Activated T-helper 2 cell treated with anti-CD3 and anti-CD28 coated beads, Interferon-gamma antibody, Interleukin-2, Interleukin-4, amounts not matched to agents 10 μg/mL and 5 μg/mL and 100 μg/mL, durations not matched to agents 14 hours and 24 hours and 36 hours (primary cell): ENCODE measurements at places on chromosomes 5 and 9.

GRCh38 chr5:74355041-74355824, 285.3 kb downstream of the ENC1 start:
- no peak for DNase-seq

DNA sequence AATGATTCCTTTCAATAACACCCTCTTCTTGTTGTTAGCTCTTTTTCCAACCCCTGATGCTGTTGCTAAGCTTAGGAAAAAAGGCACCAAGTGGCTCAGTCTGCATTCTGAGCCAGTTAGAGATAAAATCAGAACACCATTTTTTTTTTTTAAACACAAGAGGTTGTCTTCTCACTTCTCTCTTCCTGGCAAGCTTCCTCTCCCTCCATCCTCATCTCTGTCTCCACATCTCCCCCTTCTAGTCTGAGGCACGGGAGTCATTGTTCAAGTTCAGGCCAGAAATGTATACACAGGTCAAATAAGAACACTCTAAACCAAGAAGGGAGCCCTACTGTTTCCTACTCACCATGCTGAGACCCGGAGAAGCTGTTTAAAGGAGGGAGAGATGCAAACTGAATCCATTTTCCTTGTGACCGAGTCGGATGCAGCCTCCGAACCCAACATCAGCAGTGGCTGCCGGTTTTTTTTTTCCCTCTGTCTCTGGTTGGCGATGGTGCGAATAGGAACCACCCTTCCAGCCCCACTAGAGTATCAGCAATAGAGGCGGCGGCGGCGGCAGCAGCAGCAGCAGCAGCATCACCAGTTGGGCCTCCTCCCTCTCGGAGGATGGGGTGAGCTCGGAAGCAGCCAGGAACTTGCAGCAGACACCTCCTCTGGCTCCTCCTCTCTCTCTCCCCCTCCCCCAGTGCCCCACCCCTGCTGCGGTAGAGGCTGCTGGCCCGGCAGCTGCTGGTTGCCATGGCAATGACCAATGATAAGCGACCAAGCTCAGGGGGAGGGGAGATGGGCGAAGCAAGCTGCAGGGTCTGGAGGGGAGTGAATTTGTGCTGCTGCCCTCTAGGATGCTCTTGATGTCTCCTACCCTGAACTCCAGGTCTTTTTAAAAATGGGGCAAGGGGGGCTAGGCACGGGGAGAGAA, at the start of gene JAKMIP2:
JAKMIP2 (minus strand) TSS at position 619 of the 919 bp plus-strand sequence. CDS start 110,922 bp downstream, outside the sequence.
- peak; percentile 90 for DNase-seq

- no peak for DNase-seq
These were observed 23.8 kb upstream of the ZNF131 start for GRCh38 chr5:43096916-43097315.

DNA sequence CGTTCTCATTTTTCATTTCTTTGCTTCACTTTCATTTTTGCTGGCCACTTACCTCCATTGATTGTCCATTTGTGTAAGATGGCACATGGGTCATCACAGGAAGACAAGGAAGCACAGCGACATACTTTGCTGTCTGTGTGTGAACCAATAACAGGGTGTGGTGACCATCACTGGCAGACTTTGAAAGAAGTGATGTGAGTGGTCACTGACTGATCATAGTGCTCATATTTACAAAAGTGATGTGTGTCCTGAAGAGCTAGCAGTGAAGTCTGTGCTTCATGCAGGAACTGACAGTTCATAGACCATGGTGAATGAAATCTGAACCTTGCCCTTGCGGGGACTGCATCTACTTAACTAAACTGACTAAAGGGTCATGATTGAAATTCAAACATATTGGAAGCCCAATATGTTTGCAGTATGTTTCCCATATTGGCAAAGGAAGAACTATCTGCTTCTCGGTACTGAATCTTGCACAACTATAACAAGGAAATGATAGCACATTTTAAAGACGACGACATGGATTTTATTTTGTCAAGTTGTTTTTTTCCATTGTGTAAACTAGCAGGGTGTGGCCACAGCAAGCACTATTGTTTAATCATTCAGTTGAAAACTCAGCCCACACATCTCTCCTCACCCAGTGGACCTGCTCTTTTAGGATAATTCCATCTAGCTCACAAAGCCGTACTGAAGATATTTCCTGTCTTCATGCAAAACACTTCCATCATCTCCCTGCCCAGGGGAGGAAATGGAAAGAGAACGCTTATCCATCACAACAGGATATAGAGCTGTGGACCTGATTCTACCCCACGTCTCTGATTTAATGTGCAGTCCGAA, 232.0 kb upstream of the ANKRD55 start:
- DNase-seq: no peak

- no peak for DNase-seq
These were observed 24.9 kb downstream of the LPCAT1 start for GRCh38 chr5:1498623-1499416.

- no peak for DNase-seq
These were observed 1.4 kb downstream of the SUSD1 start for GRCh38 chr9:112173489-112174221.

GRCh38 chr5:119368238-119368630, 12.4 kb downstream of the TNFAIP8 start:
- DNase-seq: no peak

DNA sequence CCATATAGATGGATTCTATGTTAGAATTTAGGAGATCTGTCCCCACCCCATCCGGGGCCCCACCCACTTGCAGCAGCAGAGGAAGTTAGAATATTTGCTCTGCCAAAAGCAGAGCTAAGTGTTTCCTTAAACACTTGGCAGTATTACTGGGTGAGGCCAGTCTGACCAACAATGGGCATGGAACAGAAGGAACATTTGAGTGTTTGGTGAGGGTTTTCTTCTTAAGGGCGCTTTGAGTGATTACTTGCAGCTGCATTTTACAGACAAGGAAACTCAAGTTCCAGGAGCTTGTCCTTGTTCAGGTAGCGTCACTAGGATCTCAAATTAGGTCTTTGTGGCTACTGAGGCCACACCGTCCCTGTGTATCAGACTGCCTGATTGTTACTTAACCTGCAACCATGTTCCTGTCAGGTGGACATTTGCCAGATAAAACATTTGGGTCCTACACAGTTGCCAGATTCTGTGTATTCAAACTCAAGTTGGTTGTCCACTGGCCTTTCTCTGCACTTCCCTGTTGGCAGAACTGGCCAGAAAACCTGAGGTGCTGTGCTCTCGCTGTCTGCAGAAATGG, 59.3 kb downstream of the SLC46A2 start:
- no peak for DNase-seq

DNA sequence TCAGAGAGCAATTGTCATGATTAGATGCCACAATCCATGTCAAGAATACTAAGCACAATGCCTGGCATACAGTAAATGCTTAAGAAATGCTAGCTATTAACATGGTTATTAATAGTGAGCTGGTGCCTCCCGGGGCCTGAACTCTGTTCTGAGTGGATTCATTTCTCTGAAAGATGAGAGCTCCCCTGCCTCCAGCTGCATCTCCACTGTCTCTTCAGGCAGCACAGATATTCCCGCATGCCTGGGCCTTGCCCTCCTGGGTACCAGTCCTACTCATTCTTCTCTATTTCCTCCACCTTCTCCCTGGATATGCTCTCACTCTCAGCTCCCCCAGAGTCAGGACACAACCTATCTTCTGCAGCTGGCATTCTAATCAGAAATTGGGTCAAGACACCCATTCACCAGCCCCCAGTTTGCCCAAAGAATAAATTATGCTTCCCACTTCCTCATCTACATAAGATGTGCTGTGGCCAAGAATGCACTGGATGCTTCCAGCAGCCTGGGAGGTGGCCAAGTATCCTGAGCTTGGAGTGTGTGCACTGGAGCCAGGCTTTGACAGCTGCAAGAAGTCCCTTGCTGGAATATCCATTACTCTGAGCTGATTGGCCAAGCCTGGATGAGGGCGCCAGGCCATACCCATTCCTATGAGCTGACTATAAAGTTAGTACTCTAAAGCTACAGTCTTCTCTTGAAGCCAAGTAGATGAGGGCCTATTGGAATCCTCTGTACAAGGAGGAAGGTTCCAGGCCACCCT, 669.0 kb downstream of the ACTL7B start:
- DNase-seq: no peak

DNA sequence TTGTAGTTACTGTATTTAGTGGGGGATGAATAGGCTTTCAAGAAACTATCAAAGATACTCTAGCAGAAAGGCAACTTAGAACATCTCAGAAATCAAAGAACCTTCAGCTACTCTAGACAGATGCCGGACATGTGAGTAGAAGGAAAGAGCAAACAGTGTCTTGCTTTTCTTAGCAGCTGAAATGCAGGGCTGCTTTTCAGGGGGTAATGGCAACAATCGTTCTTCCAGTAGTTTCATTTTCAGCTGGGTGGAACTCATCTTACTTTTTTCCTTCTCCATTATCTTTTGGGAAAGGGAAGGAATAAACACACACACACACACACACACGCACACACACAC, 281.6 kb downstream of the CRB2 start:
- DNase-seq: no peak

GRCh38 chr9:94612071-94612470, 18.4 kb upstream of the FBP2 start:
- no peak for DNase-seq

DNA sequence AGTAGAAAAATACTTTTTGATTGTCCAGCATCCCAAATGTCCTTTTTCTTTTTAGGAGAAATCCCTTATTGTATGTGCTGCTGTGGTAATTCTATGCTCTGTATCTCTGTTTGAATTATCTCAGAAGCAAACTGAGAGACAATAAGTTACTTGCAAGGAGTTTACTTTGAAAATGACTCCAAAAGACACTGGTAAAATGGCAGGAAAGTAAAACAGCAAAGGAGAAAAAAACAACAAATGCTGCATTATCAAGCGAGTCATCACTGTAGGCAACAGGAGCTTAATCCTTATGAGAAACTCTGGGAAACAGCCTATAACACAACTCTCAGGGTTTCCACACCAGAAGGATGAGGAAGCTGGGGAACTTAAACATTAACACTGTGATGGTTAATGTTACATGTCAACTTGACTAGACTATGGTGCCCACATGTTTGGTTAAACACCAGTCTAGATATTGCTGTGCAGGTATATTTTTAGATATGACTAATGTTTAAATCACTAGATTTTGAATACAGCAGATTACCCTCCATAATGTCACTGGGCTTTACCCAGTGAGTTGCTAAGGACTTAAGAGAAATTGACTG, 92.6 kb upstream of the GAS1 start:
- DNase-seq: no peak

GRCh38 chr9:26723486-26723885, 169.1 kb downstream of the CAAP1 start:
- DNase-seq: no peak

DNA sequence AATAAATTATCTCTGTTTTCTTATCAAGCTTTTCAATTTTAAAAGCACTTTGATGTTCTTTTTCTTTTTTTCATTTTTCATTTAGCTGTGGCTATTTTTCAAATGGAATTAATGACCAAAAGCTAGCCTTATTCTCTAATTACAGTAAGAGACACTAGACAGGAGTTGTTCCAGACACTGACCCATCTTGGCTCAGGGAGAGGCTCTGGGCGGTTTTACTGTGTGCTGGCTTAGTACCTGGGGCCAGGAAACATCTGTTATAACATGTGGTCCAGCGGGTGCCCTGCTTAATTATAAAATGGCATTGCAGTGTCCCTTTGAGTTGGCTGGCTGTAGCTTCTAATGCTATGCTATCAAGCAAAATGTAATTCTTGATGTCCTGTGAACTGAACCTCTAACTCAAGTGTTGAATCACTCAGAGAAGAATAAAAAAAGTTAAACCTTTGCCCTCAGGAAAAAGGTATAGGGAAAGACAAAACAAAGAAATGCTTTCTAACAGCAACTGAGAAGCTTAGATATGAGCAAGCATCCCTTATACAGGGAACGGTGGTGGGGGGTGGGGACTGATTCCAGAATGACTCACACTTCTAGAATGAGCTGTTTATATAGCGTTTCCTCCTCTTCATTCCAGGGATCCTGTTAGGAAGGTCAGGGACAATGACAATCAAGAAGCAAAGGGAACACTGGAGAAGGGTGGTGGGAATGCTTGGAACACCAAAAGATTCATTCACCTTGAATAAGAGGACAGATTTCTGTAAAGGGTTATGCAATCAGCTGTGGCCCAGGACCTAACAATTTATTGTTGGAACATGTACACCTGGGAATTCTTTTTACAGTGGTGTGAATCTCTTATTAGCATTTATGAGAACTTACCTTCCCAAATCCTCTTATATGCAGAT, 58.7 kb upstream of the NFIB start:
- no peak for DNase-seq

DNA sequence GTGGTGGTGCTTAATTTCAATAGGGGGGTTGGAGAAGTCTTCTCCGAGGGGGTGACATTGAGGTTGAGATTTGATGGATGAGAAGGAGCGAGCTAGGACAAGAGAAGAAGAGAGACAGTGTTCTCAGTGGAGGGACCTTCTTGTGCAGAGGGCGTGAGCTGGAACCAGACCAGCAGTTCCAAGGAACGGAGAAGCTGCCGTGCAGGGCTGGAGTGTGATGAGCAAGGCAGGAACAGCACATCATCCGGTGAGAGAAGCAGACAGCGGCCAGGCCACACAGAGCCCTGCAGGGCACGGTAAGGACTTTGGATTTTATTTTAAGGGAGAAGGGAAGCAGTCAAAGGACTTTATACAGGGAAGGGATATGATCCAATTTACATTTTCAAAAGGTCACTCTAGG, 206.9 kb downstream of the MELK start:
- no peak for DNase-seq

DNA sequence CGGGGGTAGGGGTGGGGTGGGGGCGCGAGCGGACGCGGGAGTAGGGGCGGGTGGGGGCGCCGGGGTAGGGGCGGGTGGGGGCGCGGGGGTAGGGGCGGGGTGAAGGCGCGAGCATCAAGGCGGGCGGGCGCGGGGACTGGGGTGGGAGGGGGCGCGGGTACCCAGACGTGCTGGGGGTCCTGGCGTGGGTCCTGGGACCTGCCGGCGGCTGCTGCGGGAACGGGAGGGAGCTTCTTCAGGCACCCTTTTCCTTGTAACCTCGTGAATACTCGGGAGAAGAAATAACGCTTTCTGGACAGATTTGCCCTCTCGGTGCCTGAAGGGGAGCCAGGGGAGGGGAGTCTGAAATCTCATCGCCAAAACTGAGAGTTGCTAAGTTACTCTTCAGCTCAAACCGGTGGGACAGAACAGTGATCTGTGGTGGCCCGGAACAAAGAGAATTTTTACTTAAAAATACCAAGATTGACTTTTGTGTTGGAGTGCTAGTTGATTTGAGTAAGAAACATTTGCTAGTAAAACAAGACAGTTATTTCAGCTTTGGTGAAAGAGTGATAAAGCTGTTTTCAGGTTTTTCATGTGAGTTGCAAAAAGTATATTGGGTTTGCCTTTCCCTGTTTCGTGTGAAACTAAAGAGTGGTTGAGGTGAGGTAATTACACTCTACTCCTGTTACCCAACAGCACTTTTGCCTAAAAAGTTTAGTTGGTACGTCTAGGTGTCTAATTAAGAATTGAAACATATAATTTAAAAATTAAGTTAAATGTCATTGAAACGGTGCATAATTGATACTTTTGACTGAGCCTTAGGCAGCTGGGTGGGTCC, 643 bp downstream of the PLEKHG4B start:
- no peak for DNase-seq

GRCh38 chr5:56111404-56111781, 116.6 kb upstream of the IL6ST start:
- no peak for DNase-seq

GRCh38 chr5:4023091-4023752, 427.6 kb downstream of the IRX1 start:
- no peak for DNase-seq
